ENCODE measurements at places on chromosomes 5 and 9. TPM values are rescaled to one million over a fixed set of nuclear protein-coding genes. Genes with fewer than 3 reads are reported as not detected.

- peak; percentile 46 for DNase-seq
These were observed 17.4 kb downstream of the TMOD1 start for GRCh38 chr9:97518909-97519307.

OXCT1 gene
- polyA plus RNA-seq = 31.7 TPM

TAF11L13 gene
- not detected for polyA plus RNA-seq

FAM114A2 gene
- polyA plus RNA-seq = 23.8 TPM

GRCh38 chr5:39130716-39131115 lies 56.5 kb upstream of the RICTOR start:
- no peak for DNase-seq

- no peak for DNase-seq
These were observed 31.5 kb upstream of the TRPC7 start for GRCh38 chr5:136396886-136397285.

DNA sequence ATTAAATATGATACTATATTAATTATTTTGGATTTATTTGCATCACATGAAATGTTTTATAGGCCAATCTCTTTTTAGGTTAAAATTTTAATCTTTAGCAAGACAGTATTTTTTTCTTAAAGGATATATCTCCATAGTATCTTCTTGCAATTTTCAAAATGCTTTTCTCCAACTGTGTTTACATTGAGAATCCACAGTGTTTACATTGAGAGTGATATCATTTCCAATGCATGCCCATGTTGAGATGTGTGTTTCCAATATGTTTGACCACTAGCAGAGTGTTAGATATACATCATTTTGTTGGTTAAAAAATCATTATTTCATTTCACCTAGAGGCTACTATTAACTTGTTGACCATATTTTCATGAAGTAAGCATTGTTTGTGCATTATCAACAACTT lies 17.3 kb downstream of the VCAN start:
- DNase-seq = no peak

DNA sequence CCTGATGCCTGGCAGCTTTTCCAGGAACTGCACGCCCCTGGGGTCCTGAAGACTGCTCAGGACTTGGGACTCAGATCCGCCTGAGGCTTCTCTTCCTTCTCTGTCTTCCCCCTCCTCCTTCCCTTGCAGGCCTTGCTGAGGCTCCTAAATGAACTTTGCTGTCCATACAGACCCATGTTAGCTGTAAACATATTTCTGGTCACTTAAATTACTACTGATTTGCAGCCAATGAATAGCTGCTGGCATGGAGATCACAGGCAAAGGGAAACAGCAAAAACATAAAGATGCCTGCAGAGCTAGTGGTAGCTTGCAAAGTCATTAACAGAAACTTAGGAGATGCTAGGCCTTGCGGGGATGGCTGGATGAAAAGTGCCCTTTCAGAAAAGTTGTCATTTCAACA lies 261.9 kb downstream of the GADD45G start:
- DNase-seq = no peak

GRCh38 chr5:44821164-44821563 lies 12.4 kb downstream of the MRPS30 start:
- DNase-seq = no peak

All from AG04450 (cell line).